ENCODE measurements at places on chromosomes 7 and 10.

DNA sequence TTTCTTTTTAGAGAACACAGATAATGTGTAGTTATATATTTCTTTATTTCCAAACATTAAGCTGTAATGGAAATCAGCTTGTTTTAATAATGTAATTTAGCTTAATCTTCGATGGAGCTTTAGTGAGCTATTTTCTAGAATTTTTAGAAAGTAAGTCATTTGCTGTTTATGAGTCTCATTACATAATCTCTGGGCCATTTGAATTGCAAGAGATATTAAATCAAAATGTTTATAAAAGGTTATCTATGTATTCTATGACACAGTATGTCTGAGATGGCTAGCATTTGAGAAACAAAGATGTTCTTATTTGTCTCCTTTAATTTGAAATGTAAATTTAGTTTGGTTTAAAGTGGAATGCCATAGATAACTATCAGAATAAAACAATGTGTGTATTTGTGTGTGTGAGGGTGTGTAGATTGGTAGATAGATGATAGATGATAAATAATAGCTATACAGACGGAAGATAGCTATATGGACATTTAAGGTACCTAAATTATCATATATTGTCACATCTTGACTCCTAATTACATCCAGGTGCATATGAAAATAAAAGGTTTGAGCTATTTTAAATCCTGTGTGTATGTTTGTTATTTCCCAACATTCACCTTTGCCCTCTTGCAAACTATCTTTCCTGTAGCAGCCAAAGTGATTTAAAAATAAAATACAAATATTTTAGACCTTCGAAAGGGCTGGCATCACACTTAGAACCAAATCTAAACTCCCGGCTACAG is 478.0 kb upstream of the KLF6 start:
- DNase-seq = no peak

GRCh38 chr10:3255075-3255474 is 82.5 kb upstream of the PITRM1 start:
- no peak for DNase-seq

- DNase-seq = no peak
Observed at GRCh38 chr7:93015779-93016481, 101.8 kb downstream of the SAMD9 start.

GRCh38 chr7:149457766-149458165 is 3.1 kb downstream of the ZNF777 start:
- no peak for DNase-seq

DNA sequence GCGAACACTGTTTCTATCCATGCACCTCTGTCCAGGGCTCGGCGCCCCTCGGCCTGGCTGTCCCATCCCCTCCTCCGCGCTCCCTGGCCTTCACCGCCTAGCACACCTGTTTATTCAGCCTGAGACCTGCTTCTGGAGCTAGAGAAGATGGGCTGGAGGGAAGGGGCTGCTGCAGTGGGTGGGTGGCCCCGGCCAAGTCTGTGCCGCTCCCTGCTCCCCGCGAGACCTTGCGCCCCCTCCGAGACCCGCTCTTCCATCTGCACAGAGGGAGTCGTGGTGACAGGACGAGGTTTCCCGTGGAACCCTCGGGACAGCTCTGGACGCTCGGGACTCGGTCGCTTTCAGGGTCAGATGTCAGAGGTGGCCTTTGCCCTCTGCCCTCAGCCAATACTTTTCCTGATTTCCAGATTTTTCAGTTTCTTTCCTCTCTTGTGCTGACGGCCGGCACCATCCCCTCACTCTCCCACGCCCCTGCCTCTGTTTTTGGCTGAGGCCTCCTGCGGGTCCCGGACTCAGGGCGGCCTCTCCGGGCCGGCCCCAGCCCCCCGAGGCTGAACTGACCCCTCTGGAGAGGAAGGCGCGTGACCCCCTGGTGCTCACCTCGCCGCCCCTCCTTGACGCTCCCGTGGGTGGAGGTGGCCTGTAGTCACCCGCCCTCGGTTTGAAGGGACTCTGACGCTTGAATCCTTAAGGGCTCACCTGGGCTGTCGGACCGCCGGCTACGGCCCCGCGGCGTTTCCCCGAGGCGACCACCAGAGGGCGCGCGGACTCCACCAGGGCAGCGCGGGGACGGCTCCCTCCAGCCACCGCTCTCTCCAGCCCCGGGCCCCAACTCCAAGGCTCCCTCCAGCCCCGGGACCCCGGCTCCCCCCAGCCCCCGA is 15.6 kb downstream of the SHH start:
- no peak for DNase-seq

- no peak for DNase-seq
Observed at GRCh38 chr10:1545524-1545923, 191.8 kb downstream of the ADARB2 start.

GRCh38 chr7:132755538-132756483 is 179.5 kb upstream of the PLXNA4 start:
- DNase-seq = peak; percentile 48

GRCh38 chr10:59910867-59911266 is 4.5 kb upstream of the CCDC6 start:
- no peak for DNase-seq

DNA sequence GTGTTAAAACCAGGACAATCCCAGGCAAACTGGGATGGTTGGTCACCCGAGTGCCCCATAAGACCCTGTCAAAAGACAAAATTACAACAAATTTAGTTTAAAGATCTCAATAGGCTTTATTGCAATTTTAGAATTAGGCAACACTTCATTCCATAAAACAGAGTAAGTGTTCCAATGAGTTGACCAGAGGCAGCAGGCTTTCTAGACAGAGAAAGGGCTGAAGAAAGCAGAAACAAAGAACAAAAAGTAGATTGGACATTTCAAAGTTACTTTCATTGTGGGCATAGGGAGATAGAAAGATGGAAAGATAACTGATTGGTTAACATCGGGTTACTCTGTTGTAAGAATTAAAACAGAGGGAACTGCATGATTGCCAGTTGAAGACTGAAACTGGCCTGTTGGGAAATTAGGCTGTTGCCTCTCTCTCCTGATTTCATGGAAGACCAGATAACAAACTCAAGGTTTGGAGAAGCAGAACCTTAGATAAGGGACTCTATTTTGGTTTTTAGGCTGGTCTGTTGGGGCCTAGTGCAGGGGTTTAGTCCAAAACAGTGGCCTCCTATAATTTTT is 36.3 kb downstream of the ENTPD1 start:
- no peak for DNase-seq

- DNase-seq = no peak
Observed at GRCh38 chr7:137804836-137805235, 41.9 kb downstream of the DGKI start.

DNA sequence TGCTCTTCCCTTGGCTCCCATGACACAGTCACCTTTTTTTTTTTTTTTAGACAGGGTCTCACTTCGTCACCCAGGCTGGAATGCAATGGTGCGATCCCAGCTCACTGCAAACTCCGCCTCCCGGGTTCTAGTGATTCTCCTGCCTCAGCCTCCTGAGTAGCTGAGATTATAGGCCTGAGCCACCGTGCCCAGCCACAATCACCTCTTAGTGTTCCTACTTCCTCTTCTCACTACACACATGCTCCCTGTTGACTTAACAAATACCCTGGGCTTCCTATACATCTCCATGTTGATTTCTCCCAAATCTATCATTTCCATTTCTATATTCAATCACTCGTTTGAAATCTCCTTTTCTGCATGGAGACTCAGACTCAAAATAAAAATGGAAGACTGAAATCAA is 91.7 kb downstream of the CUBN start:
- DNase-seq = no peak

GRCh38 chr10:130954326-130954905 is 357.1 kb downstream of the TCERG1L start:
- no peak for DNase-seq

- DNase-seq = no peak
Observed at GRCh38 chr7:94067506-94067905, 63.4 kb upstream of the BET1 start.

DNA sequence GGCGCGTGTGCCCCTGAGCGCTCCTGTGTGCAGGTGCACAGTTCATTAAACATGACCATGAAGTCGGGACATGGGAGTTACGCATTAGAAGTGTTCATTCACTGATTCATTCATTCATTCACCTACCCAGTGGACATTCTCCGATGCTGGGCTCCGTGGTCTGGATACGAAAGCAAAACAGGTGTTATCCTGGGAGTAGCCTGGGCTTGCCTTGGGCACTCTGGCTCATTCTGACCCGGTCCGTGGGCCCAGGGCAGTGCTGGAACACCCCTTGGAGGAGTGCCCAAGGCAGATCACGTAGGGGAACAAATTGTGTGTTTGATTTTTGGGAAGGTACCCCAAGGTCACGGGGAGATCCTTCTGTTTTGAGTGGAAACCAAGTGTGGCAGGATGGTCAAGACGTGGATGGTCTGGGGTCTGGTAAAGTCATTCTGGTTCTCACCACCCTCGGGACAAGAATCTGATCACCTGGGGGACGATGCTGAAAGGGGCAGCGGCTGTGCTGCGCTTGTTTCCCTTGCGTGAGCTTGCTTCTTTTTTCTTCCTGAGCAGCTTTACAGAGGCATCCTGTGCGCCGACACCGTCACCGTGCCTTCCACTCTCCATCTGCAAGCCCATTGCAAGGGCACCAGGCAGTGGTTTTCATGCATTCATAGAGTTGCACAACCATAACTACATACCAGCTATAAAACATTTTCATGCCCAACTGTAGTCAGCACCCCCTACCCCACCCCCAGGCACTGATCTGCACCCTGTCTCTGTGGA is 10.1 kb downstream of the ELFN1 start:
- no peak for DNase-seq

GRCh38 chr10:77299320-77299719 is 338.3 kb downstream of the KCNMA1 start:
- DNase-seq = no peak

- DNase-seq = no peak
Observed at GRCh38 chr10:80750268-80750667, 212.6 kb downstream of the SH2D4B start.

- DNase-seq = no peak
Observed at GRCh38 chr10:30091136-30091535, 31.8 kb upstream of the JCAD start.

- no peak for DNase-seq
Observed at GRCh38 chr10:132387764-132388210, 9.2 kb upstream of the PWWP2B start.

DNA sequence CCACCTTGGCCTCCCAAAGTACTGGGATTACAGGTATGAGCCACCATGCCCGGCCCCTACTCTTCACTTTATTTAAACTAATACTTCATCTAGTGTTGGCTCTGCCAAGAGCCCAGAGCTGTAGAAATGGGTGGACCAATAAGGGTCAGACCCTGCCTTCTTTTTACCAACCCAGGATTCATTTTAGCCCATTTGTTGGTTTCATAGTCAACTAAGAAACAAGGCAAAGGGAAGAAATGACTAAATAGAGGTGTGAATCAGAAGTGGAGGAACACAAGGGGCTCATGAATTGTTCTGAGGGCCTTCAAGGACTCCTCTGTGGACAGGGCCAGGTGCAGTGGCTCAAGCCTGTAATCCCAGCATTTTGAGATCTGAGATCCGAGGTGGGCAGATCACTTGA is 1.1 kb downstream of the ANKRD2 start:
- DNase-seq = no peak

GRCh38 chr7:30028749-30029635 is 780 bp downstream of the PLEKHA8 start:
- DNase-seq = no peak

- DNase-seq = no peak
Observed at GRCh38 chr10:62171791-62172190, 96.9 kb downstream of the RTKN2 start.

- no peak for DNase-seq
Observed at GRCh38 chr10:77223526-77224460, 413.8 kb downstream of the KCNMA1 start.

GRCh38 chr7:79282882-79283602 is 170.4 kb downstream of the MAGI2 start:
- no peak for DNase-seq

GRCh38 chr7:6551016-6551511 is at the start of gene GRID2IP:
TSS of gene GRID2IP (minus strand) at chr7:6551461. CDS start at chr7:6551436, 25 bp downstream.
- DNase-seq = no peak

DNA sequence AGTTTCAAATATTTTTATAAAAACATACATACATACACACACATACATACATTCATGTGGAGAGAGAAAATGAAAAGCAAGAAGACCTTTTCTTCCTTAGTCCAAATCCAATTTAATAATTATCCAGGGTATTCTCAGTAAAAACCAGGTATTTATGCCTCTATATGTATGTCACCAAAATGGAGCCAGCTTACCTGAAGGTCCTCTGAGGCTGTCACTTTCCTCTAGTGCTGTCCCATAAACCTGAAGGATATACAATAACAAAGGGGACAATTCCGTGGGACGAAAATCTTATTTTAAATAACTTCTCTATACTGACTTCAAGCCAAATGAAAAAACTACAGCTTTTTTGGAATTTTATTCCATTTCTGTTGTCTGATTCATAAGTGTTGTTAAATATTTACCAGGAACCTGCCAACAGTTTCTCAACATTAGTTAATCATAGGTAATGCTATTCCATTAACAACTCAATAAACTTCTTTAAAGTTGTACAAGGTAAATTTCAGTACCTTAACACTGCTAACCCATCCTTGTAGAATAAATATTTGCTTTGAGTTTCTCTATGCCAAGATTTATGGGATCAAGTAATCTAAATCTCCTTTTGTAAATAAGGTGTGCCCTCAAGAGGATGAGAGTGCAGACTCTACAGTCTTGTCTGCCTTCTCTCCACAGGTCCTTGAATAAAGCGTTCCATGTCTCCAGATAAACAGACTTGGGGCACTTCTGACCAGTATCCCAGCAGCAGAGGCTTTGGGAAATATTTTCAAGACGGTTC is 260.3 kb downstream of the AHR start:
- no peak for DNase-seq

DNA sequence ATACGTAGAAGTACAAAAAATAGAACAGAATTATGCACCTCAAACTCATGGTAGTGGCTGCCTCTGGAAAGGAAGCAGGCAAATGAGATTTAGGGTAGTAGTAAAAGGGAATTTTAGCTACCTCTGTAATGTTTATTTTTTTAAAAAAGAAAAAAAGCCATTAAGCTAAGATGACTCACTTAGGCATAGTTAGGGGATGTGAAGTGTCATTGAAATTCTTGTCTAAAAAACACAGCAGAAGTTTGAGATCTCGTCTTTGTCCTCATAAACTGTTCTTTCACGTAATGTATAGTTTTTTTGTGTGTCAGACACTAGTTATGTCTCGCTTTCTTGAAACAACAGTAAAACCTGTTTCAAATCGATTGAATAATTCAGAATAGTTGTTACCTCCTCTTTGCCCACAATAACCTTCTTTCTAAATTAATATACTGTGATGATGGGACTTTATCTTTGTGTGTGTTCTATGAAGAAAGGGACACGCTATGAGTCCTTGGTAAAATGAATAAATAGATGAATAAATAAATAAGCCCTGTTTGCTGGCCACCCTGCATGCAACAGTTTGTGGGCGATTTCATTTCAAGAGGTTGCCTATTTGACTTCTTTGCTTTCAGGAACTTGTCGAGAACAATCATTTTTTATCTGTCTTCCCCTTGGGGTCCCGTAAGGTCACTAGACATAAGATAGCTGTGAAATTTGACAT is 14.5 kb upstream of the FBXW4 start:
- DNase-seq = no peak

GRCh38 chr7:27101957-27102580 is 414 bp downstream of the HOXA2 start:
- DNase-seq = no peak

GRCh38 chr7:98613601-98614425 is 3.3 kb upstream of the NPTX2 start:
- DNase-seq = no peak

GRCh38 chr10:12543589-12543988 is 194.2 kb downstream of the CAMK1D start:
- no peak for DNase-seq

Data from C1 segment of cervical spinal cord (tissue), 14 donors.